Stimulated activated CD8-positive, alpha-beta memory T cell treated with anti-CD3 and anti-CD28 coated beads, Interleukin-4, amount 100 ng/mL, for 1 hour (primary cell): ENCODE measurements at places on chromosomes 3 and 15.

DNA sequence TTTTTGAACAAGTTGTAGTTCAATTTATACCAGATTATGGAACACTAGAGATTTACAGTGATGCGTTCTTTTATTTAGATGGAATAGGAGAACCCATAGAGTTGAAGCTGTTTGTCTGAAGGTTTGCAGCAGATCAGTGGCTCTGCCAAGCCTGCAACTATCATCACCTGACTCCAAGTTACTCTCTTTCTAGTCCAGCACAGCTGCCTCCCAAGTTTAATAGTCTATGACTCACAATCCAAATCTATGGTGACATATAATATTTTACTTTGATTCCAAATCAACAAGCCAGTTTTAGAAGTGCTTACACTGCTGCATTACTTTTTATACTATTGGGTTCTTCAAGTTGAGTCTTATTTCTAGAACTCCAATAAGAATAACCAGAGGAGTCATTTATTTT is 400.4 kb downstream of the LPP start:
- no peak for DNase-seq

GRCh38 chr15:47331829-47332393 is 385.4 kb upstream of the SEMA6D start:
- DNase-seq = no peak

DNA sequence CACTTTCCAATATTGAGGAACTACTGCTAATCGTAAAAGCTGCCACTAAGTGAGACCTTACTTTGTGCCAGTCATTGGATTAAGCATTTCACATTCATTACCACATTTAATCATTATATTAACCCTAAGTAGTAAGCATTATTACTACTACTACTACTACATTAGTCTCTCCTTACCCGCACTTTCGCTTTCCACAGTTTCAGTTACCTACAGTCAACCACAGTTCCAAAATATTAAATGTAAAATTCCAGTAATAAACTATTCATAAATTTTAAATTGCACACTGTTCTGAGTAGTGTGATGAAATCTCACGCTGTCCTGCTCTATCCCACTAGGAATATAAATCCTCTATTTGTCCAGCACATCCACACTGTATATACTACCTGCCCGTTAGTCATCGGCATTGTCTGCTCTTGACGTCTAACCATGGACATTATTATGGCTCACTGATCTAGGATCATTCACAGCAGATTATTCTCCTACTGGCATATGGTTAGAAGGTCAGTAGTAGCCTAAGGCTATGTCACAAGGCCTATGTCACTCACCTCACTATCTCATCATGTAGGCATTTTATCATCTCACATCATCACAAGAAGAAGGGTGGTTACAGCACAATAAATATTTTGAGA is 121.1 kb downstream of the GSK3B start:
- DNase-seq = no peak

DNA sequence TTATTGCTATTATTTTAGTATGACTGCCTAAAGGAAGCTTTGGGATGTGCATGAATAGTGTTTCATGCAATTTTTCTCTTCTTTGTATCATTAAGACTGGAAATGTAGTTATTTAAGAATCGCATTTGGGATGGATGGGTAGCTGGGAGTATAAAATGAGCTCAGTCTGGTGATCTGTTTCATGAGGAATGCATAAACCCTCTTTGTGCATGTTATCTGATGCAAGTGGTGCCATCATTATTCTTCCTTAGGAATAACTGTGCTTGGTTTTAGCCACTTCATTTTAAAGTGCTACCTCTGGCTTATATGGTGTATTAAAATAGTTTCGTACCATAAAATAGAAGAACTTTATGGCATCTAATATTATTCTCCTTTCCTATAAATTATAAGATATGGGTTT is 535.6 kb downstream of the GRM7 start:
- no peak for DNase-seq

DNA sequence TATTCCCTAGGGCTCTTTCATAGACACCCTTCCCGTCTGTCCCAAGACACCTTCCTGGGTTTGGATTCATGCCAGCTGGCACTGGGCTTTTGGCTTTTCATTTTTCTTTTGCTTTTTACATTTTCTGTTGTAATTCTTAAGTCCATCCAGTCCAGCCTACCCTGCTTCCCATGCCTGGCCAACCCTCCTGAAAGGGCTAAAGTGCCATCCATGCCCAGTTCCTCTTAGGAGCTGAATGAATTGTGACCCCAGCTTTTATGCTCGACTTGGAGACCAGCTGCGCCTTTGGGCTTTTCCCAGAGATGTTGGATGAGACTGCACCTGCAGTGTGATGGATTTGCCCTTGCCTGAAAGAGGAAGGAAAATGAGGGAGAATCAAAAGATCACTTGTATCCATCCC is 25.8 kb downstream of the LRRN1 start:
- no peak for DNase-seq

- no peak for DNase-seq
These were observed 293.3 kb downstream of the C3orf38 start for GRCh38 chr3:88443066-88443465.

DNA sequence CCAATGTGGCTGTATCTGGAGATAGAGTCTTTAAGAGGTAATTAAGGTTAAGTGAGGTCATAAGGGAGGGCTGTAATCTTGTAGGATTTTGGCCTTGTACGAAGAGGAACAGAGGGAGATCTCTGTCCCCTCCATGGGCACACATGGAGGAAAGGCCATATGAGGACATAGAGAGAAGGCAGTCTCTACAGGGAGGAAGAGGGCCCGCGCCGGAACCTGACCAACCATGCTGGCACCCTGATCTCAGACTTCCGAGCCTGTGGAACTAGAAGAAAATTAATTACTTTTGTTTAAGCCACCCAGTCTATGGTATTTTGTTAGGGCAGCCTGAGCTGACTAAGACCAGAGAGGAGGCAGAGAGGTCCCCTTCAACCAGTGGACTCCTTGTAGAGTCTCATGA is 17.7 kb upstream of the MRPS22 start:
- DNase-seq = no peak

DNA sequence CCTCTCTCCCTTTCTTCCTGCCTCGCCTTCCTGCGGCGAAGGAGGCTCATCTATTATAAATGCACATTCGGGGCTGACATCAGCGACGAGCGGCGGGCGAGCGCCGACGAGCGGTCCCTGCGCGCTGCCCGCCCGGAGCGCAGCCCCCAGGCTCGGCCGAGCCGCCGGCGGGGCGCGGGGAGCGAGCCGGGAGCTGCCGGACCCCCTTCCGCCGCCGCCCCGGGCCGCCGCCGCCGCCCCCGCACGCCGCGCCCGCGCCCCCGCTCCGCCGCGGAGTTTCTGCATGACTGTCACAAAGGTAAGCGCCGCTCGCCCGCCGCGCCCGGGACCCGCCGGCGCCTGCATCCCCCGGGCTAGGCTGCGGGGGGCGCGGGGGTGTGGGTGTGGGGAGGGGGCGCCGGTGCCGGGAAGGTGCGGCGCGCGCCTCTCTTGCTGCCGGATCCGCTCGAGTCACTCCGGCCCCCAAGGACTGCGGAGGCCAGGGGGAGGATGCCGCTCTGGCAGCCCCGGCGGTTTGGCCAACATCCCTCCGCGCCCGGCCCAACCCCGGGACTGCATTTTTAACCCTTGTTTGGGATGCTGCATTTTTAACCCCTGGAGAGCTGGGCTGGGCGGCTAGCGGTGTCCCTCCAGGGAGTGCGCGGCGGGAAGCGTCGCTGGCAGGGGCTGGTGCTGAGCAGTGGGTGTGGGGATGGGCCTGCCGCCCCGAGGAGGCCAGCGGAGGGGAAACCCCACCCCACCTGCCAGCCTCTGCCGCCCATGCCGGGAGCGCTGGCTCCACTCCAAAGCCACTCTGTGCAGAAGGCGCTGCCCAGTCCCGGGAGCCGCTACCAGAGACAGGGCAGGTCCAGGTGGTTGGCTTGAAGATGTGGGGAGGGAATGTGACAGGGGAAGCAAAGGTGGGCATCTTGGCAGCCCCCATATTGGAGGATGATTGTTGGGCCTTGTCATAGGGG is at the start of gene CORO2B:
Gene CORO2B (plus strand): TSS at position 14 of the 956 bp plus-strand sequence. CDS start 270 bp downstream, at position 284.
- DNase-seq = no peak

- DNase-seq = no peak
These were observed 257.9 kb downstream of the UACA start for GRCh38 chr15:70505411-70505919.

- DNase-seq = no peak
These were observed 390.4 kb upstream of the MEIS2 start for GRCh38 chr15:37490707-37491106.

DNA sequence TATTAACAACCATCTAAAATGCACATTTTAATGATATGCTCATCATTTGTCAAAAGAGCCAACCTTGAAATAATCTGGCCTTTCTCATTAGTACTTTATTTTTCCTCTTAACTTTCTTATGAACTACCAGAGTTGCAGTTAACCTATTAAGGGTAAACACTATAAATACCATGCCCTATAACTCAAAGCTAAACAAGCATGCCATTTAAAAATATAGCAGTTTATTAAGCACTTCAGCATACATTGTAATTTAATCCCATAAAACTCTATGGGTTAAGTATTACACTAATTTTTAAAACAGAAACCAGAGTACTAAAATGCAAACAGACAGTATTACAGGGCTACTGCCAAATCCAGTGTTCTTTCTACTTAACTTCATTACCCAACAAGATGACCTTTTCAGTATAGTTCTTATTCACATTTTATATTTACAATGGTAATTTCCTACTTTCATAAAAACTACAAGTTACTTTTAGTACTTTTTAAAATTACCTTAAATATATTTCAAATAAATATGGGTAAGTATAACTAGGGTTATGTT is 11.8 kb downstream of the NPTN start:
- DNase-seq = no peak

DNA sequence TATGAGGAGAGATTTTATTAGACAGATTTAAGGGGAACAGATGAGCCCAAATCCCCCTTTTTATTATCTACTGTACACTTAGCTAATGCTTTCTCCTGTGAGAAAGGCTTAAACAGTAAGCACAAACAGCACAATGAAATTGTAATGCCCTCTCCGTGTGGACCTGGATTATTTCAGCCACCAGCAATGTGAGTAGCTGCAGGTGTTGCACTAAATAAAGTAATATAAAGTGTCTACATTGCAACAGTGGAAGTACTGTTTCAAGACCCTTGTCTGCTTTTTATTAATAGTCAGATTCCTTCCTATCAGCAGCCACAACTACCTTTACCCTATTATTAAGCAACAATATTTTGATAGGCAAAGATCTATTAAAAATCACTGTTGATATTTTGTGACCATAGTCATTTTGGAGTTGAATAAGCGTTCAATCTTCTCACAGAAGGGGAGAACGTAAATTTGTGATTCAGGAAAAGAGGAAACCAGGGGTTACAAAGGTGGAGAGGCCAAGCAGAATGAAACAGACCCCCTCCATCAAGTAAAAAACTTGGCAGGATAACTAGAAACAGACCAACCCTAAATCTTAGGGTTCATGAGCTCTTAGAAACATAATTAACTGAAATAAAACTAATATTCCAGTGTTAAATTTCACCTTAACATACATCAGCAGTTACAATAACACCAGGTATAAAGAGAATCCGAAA is 422.6 kb downstream of the MECOM start:
- no peak for DNase-seq

- no peak for DNase-seq
These were observed 87.8 kb downstream of the KLHL25 start for GRCh38 chr15:85706779-85707518.

- DNase-seq = no peak
These were observed 73.8 kb upstream of the ZBED2 start for GRCh38 chr3:111668888-111669488.
